Central memory CD4-positive, alpha-beta T cell (primary cell): ENCODE measurements at places on chromosomes 16 and 17.

DNA sequence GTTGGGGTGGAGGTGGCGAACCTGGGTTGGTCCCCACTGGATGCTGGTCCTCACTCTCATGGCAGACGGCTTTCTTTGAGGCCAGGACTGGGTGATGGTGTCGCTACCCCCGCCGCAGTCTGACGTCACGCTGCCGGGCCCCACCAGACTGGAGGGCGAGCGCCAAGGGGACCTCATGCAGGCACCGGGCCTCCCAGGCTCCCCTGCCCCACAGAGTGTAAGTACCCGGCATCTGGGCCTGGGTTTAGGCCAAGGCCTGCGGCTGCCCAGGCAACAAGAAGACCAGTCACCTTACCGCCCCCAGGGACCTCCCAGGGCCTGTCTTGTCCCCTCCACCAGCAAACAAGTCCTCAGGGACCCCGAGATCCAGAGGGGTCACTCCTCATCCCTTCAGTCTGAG is 17.7 kb downstream of the FOXN1 start:
- DNase-seq = no peak

GRCh38 chr17:48563867-48564187 is 14.3 kb downstream of the HOXB4 start:
- DNase-seq = no peak

- no peak for DNase-seq
These were observed 42.1 kb upstream of the GPRC5B start for GRCh38 chr16:19926449-19927390.

DNA sequence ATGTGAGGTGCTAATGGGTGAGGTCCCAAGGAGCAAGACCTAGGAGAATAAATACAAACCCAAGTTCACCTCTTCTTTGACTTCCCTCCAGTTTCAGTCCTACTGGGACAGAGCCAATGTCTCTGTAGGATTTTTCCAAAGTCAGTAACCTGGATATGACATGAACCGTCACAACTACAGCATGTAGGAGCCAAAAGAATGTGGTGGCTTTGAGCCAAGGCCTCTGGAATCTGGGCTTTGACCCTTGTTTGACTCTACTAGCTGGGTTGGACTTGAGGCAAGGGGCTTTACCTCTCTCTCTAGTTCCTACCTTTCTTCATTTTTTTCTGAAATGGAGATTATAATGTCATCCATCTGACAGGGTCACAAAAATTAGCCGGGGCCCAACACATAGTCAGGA is 91.4 kb downstream of the CACNG3 start:
- DNase-seq = no peak

DNA sequence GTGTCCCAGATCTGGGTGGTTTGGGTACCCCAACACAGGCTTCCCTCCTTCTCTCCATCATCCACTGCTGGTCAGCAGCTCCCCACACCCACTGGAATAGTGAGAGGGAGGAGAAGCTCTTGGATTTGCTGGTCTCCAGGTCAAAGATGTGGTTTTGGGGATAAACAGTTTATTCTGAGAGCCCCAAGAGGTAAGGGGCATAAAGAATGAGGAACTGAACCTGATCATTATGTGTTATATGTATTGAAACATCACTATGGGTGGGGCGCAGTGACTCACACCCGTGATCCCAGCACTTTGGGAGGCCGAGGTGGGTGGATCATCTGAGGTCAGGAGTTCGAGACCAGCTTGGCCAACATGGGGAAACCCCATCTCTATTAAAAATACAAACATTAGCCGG is 3.9 kb downstream of the DPEP2 start:
- DNase-seq = no peak

GRCh38 chr17:3792481-3792880 is 8.5 kb downstream of the ITGAE start:
- no peak for DNase-seq
